Stimulated activated CD8-positive, alpha-beta memory T cell treated with anti-CD3 and anti-CD28 coated beads, Interleukin-7, amount 100 ng/mL, for 48 hours (primary cell): ENCODE measurements at places on chromosomes 11 and 22.
A peak's percentile ranks its signal among the peaks of the same experiment; 100 is the strongest.

DNA sequence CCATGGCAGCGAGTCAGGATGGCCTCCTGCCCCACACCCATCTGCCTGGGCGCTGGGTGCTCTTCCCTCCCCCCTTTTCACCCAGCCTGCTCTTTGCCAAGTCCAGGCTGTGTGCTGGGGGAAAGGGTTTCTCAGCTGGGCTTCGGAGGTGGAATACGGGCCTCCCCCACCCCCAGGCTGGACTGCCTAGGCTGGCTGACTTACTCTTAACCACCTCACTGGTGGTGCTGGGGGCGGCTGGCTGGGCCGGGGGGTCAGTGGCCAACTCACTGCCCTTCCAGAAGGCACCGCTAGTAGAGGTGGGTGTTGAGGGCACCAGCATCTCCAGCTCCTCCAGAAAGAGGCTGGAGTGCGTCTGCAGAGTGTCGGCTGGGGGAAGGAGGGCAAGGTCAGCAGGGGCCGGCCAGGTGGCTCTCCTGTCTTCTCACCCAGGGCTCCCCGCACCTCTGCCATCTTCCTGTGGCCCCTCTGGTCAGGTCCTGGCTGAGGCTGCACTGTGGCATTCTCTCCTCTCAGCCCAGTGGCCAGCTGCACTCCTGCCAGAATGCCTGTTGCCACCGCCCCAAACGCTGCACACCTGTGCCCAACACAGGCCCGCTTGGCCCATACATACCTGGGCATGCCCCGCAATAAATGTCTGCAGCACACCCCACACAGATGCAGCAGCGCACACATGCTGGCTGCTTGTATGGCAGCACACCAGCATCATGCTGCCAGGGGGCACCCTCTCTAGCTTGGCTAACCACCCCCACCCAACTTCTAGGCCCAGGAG, 9.7 kb downstream of the PITPNM1 start:
- no peak for DNase-seq

DNA sequence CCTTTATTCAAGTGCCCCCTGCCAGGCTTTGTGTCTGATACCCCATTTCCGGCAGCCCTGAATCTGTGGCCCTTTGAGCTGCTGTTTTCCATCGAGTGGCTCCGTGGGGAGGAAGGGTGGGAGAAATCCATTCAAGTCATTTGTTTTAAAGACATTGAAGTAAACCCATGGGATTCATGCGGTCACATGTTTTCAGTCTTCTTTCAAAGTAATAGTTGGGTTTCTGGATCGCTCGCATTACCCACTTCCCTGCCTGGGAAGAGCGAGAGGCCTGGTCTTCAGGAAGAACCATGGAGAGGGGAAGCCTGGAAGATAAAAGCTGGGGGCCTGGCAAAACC, 14.4 kb downstream of the DAGLA start:
- DNase-seq, result no peak

- DNase-seq, result no peak
Observed at GRCh38 chr11:18221274-18221876, 15.2 kb downstream of the SAA4 start.

- no peak for DNase-seq
Observed at GRCh38 chr22:26634189-26634588, 12.4 kb downstream of the CRYBA4 start.

DNA sequence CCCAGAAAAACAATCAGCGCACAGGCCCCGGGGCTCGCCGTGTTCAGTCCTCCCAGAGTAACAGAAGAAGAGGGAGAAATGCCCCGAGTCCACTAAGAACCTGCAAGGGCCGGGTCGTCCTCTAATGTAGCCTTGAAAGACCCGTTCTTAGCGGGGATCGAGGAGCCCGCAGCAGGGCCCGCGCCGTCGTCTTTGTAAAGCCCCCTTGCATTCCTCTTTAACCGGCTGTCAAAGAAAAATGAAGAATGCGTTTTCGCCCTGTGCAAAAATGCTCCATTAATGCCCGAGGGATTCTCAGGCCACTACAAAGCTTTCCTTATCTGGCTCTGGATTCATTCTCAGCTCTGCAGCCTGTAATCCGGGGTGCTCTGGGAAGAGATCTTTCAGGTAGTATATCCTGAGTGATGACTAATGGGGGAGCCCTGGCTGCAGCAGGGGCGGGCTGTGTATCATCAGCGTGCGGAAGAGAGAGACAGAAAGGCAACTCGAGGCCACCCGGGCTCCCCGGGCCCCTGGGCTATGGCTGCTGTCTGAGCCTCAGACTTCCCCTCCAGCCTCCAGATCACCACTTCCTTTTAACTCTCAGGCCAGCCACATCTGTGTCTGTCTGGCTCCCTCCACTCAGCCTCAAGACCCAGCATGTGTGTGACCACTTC, 78.2 kb downstream of the FBLN1 start:
- DNase-seq, result no peak

- no peak for DNase-seq
Observed at GRCh38 chr11:69002110-69002569, 10.9 kb downstream of the MRGPRF start.

GRCh38 chr11:24661331-24661730, 164.5 kb downstream of the LUZP2 start:
- no peak for DNase-seq

- DNase-seq, result no peak
Observed at GRCh38 chr11:110430267-110431050, 711 bp downstream of the FDX1 start.

- DNase-seq, result no peak
Observed at GRCh38 chr11:60338053-60338452, 11.0 kb downstream of the MS4A6E start.

- no peak for DNase-seq
Observed at GRCh38 chr11:57982776-57983175, 40.9 kb upstream of the OR9Q1 start.

GRCh38 chr22:23089010-23089409, 18.7 kb downstream of the GNAZ start:
- no peak for DNase-seq

DNA sequence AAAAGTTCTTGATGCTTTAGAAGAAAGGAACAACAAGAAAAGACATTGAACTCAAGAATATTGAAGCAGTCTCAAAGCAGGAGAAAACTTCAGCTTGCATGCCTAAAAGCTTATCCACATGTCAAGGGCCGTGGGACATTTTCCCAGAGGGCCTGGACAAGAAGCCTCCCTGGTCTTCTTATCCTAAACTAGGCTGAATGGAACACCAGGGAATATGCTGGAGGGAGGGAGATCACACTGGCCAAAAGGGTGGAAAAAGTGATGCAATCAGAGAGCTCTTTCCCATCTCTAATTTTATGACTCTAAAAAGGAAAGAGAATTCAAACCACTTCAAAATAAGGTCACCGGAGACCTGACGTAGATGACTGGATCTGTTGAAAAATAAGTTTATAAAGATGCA, 107.2 kb downstream of the MPPED2 start:
- no peak for DNase-seq

DNA sequence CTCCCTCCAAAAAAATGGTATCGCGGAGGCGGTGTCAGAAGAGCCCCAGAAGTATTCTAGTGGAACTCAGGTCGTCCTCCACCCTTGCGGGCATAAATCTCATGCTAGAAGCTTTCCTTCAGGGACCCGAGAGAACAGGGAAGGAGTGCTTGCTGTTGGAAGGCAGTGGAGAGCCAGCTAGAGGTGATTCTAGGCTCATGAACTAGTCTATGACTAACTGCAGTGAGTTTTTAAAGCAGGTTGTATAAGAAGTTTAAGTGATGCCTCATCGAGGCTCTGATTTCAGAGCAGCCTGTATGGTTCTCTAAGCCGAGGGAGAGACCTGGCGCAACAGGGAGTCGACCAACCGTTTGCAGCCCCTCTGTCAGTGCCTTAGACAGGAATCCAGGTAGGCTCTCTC, 85.7 kb downstream of the TBC1D22A start:
- no peak for DNase-seq

- DNase-seq, result no peak
Observed at GRCh38 chr11:35153280-35153679, 14.3 kb downstream of the CD44 start.

DNA sequence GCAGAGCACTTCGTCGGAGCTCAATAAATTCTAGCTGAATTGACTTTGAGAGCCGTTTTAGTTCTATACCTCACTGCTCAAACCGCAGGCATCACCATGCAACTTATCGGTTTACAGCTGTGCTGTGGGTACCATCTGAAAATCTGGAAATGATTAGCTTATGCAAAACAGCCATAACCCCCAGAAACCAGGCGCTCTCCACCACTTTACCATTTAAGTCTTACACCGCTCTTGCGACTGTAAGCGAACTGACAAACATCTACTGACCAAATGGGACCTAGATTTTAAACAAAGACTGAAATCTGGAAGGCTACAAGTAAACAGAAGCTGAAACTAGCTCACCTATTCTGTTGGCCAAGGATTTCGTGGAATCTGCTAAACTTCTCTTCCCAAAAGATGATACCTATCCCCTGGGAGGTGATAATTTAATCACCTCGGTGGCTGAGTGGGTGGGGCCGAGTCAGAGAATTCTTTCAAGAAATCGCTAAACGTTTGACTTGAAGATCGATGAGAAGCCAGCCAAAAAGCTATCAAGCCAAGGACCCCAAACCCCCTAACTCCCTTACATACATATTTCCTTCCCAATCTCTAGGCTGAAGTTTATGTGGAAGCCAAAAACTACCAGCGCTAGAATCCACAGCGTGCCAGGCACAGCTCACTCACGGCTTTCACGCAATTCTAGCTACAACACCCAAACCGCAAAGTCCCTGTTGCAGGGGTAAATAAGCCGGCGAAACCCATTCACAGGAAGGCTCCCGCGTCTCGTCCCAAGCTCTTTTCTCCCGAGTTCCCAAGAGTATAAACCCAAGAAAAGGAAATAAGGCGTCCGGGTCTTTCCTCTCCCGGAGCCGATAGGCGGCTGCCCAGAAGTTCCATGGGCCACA, 644 bp downstream of the SPTY2D1 start:
- no peak for DNase-seq

DNA sequence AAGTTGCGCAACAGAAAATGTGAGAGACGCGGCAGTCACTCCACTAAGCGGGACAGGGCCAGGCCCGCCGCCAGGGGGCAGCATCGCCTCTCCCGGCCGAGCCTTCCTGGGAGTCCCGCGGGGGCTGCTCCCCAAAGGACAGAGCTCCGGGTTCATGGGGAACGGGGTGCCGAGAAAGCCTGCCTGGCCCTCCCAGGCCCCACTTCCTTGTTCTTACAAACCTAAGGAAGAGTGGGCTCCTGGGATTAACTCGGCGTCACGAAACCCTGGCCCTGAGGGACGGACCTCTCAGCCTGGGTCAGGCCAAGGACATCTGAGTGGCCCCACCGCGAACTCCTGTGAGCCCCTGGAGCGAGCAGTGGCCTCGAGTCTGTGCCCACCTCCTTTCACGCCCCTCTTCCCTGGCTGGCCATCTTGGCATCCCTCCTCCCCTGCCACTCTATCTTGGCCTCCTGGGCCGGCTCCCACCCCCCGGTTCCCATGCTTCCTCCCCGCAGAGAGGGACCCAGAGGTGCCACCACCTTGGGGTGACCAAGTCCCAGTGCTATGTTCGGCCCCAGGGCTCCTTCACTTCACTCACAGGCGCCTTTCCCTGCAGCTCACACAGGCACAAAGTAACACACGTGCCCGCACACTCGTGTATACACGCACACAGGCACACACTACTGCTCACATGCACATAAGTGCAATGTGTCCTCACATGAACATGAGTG, 99.9 kb upstream of the FGF3 start:
- DNase-seq, result peak; percentile 32

GRCh38 chr22:36985211-36985889, 33.9 kb downstream of the TST start:
- DNase-seq, result no peak

DNA sequence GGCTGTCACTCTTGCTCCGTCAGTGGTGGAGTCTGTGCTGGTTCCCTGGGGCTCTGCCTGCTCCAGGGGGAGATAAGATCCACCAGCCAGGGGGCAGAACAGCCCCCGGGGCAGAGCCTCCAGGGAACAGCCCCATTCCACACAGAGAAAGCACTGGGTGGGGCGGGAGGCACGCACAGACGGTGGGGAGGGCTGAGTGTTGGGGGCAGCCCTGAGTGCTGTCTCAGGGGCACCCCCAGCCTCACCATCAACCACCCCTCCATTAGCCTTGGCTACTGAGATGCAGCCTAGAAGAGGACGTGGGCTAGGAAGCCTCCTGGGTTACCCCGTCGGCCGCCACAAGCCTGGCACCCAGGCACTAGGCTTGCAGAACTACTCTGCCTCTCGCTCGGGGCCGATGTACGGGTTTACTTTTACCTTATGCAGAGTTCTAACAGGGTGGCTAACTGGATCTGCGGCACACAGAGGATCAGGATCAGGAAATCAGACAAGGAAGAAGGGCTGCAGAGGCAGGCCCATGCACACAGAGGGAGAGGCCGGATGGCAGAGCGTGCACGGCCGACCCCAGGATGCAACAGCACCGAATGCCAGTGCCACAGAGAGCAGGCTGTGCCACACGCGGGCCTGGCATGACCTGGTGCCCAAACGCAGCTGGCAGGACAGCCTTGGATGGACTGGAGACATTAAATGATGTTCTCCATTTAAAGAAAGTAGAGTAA, 140.5 kb downstream of the CTTN start:
- DNase-seq, result no peak

- DNase-seq, result no peak
Observed at GRCh38 chr11:58867556-58867955, 23.1 kb upstream of the GLYATL2 start.

- no peak for DNase-seq
Observed at GRCh38 chr22:28892175-28892731, 8.9 kb downstream of the ZNRF3 start.

GRCh38 chr22:50544078-50544745, 1.5 kb upstream of the KLHDC7B start:
- DNase-seq, result peak; percentile 73

- no peak for DNase-seq
Observed at GRCh38 chr11:103844327-103845215, 191.9 kb upstream of the DDI1 start.

DNA sequence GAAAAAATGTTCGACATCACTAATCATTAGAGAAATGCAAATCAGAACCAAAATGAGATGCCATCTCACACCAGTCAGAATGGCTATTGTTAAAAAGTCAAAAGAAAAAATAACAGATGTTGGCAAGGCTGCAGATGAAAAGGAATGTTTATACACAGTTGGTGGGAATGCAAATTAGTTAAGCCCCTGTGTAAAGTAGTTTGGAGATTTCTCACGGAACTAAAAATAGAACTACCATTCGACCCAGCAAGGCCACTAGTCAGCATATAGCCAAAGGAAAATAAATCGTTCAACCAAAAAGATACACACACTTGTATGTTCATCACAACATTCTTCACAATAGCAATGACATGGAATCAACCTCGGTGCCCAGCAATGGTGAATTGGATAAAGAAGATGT, 503.2 kb downstream of the OPCML start:
- no peak for DNase-seq

GRCh38 chr11:118059246-118059940, 17.5 kb upstream of the TMPRSS4 start:
- no peak for DNase-seq
